ENCODE measurements at places on chromosomes 11 and 22.

GRCh38 chr11:67582011-67582410, 1.6 kb upstream of the GSTP1 start:
- no peak for DNase-seq

DNA sequence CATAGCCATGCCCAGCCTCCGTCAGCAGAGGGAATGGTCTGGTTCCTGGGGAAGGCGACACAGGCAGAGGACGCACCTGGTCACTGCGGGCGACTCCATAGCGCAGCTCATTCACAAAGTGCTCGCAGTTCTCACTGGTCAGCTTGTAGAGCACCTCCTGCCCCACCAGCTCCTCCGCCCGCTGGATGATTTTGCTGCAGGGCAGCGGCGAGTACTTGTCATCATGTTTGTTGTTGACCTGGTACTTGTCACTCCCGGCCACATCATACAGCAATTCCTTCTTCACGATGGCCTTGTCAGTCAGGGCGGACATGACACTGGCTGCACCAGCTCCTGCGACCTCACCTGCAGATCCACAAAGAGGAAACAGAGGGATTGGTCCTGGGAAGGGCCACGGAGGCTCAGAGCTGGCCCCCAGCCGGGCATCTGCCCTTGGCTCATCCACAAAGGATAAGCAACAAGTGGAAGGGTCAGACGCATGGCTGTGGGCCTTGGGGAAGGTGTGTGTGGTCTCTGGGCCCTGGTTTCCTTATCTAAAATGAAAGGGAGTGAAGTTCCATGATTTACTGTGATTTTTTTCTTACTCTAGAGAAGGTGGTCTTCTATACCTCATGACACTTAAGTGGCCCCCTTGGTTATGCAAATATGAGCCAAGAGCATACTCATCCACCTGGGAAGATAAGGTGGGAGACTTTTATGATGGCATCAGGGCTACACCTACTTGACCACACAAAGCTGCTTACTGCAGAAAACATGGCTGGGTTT, 24.0 kb downstream of the PLAAT3 start:
- no peak for DNase-seq

DNA sequence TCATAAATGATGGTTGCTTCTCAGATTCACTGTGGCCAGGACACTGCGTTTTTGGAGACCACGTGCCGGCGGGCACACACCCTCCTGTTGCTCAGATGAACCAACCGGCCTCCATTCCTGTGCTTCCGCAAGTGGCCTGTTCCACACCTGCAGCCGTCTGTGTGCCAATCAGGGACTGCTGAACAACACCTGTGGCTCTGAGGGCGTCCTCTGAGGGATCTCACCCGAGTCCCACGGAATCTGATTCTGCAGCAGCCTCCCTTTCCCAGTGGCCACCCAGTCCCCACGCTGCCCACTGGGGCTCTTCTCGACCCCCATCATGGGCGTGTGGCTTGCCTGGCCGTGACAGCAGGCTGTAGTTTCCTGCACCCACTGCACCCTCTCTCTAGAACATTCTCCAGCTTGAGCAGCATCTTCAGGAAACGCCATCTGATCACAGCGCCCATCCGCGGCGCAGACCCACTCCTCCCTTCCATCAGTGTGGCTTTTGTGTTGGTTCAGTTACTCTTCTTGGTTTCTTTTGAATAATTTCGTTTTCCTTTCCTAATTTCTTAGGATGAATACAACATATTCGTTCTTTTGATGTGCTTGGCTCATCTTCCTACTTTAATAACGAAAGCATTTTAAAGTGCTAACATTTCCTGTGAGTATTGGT, 100.3 kb upstream of the SLC22A12 start:
- no peak for DNase-seq

- no peak for DNase-seq
Measured at GRCh38 chr22:49999063-49999945, 13.3 kb downstream of the IL17REL start.

- DNase-seq = no peak
Measured at GRCh38 chr11:50098186-50098725, 65.6 kb downstream of the OR4C45 start.

DNA sequence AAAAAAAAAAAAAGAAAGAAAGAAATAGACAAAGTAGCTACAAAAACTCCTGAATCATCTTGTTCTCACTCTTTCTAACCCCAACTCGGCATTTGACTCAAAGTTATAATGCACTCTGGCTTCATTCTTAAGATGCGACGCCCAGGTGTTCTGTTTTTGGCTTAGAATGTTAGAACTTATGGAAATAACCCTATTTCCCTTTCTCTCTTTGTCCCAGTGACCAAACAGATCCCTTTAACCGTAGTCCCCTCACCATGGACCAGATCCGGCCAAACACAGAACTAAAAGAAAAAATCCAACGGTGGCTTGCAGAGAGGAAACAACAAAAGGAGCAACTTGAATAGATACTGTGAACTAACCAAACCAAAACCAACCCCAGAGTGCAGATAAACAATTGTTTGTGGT, 5.3 kb upstream of the ATP5MG start:
- no peak for DNase-seq

- DNase-seq = no peak
Measured at GRCh38 chr22:32947573-32947972, 110.6 kb downstream of the SYN3 start.

DNA sequence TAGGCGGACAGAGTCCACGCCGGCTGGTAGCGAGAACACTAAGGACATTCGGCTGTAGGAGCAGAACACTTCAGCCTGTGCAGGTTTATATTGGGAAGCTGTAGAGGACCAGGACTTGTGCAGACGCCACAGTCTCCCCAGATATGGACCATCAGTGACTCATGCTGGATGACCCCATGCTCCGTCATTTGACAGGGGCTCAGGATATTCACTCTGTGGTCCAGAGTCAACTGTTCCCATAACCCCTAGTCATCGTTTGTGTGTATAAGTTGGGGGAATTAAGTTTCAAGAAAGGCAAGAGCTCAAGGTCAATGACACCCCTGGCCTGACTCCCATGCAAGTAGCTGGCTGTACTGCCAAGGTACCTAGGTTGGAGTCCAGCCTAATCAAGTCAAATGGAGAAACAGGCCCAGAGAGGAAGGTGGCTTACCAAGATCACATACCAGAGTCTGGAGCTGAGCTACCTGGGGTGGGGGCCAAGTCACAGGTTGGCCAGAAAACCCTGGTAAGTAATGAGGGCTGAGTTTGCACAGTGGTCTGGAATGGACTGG, 17.2 kb downstream of the P2RY2 start:
- DNase-seq = no peak

- DNase-seq = no peak
Measured at GRCh38 chr22:36026741-36027140, 1.9 kb downstream of the RBFOX2 start.

- no peak for DNase-seq
Measured at GRCh38 chr11:8323161-8323935, 59.7 kb upstream of the LMO1 start.

DNA sequence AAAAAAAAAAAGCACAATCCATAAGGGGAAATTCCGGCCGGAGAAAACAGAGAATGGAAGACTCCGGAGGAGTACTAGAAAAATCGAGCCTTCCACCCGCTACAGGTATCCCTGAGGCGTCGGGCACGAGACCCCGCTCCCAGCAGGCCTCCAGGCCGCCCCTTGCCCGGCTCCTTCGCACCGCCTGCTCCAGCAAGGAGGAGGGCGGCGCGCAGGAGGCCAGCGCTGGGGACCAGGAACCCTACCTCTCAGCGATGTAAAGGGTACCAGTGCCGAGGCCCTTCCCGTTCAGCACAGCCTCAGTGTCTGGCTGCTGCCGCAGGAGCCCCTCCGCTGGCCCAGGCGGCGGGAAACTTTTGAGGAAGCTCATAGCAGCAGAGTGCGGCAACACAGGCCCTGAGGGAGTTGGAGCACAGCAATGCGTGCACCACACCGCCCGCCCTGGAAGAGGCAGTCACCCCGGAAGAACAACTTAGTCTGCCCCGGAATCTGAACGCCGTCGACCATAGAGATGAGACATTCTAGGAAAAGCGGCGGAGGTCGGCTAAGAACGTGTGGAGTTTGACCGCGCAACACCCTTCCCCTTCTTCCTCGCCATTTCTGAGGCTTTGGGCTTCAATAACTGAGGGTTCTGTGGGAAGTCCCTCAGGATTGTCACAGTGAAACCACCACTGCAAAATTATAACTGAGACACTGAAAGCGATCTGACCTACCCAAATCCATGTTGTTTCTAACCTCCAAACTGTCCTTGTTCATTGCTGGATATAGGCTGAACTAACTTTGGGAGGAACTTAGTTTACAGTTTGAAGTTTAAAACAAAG, at the start of gene CLNS1A:
Gene CLNS1A (minus strand): TSS at position 450 of the 821 bp plus-strand sequence. CDS start 80 bp downstream, at position 370.
- peak; percentile 85 for DNase-seq
